ENCODE measurements at places on chromosomes 5 and 9.

- no peak for DNase-seq
These were observed 113.7 kb upstream of the LMX1B start for GRCh38 chr9:126499911-126500599.

DNA sequence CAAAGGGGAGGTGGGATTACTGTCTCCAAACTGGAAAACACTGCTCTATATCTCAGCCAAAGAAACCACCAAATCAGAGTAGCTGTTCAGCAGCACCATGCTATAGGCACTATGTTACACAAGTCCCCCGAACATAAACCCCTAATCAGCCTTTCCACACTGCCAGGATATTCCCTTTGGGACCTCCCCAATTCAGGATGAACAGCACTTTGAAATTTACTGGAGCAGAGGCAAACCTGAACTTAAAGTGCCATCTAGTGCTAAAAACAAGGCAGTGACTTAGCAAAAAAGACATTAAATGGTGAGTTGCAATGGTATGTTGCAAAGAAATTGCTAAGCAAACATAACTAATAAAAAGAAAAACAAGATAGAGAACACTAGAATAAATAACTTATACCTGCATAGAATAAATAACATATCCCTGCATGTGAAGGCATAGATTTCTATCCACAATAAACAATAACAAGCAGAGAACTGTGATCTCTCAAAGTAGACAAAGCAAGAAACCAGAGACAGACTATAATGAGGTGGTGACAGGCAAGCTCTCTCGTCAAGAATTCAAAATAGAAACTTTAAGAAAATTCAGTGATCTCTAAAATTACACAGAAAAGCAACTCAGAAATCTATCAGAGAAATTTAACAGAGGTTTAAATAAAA, 584.4 kb upstream of the ACO1 start:
- DNase-seq = no peak

GRCh38 chr5:164336276-164336675, 830.9 kb downstream of the MAT2B start:
- DNase-seq = no peak

DNA sequence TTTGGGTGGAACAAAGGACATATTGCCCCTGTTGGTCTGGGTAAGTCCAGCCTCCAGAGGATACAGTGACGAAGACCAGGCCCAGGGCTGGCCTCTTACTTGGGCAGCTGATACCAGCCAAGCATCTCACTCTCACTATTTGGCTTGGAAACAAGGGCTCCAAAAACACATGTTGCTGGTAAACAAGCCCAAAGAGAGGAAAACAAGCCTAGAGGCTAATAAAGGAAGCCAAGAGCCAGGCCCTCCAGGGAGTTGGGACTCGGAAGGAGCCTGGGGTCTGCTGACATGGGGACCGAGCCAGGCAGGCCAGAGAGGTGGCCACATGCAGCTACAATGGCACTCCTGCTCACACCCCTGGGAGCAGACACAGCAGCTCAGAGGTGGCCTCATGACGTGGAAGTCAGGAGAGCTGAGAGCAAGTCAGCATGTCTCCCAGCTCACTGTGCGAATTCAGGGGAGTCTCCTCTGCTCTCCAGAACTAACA, 5.7 kb downstream of the SPARC start:
- DNase-seq = no peak

DNA sequence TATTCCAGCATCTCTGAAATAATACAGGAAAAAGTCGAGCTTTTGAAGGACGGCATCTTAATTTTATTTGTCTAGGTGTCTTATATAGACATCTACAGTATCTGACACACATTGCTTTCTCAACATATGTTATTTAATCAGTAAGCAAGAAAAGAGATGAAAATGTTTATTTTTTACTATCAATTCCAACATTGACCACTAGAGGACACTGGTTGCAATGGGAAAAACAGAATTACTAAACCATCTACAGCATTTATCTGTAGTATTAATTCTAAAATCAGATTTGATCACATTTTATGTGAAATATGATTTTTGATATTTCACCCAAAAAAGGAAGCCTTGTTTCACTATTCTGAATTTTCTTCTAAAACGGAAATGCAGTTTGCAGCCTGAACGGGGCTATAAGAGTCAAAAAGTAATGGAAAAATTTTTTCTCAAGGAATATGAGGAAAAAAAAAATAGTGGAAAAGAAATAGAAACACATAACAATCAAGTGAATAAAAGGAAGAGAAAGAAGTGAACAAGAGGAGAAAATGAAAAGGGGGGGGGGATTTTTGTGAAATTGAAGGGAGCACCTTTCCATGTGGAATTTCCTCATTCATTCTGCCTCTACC, 98.6 kb downstream of the OSTF1 start:
- DNase-seq = no peak

GRCh38 chr5:156981481-156981880, 18.5 kb upstream of the TIMD4 start:
- no peak for DNase-seq

- DNase-seq = peak; percentile 66
These were observed 1.0 kb upstream of the TSLP start for GRCh38 chr5:111070272-111071134.

- DNase-seq = peak; percentile 75
These were observed 2.1 kb upstream of the MLLT3 start for GRCh38 chr9:20624201-20625002.

DNA sequence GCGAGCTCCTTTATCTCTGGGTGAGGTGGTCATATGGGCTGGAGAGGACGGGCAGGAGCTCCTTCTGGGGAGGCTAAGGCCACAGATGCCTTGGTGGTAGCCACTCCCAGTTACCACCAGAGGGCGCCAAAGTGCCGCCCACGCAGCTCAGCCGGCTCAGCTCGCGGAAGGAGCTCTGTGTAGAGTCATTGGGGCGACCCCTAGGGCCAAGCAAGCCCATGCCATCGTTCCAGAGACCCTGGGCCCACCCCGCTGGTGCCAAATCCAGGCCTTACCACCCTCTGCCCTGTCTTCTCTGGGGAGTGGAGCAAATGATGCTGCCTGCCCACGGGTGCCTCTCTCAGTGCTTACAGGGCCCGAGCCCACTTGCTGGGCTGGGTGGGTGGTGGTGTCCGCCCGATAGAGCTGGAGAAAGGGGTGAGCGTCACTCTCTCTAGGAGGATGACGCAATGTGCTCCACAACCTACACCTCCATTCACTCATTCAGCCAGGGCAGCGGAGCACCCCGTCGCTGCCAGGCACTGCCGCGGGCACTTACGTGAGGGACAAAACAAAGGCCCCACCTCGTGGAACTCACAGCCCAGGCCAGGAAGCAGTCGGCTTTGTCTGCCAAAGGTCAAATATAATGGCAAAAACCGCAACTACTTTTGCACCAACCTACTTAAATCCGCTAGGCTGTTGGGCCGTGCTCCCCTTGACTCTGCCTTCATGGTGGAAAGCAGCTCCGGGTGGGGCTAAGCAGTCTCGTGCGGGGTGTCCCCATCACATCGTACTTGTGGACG, 13.8 kb downstream of the TSPAN17 start:
- DNase-seq = peak; percentile 93

DNA sequence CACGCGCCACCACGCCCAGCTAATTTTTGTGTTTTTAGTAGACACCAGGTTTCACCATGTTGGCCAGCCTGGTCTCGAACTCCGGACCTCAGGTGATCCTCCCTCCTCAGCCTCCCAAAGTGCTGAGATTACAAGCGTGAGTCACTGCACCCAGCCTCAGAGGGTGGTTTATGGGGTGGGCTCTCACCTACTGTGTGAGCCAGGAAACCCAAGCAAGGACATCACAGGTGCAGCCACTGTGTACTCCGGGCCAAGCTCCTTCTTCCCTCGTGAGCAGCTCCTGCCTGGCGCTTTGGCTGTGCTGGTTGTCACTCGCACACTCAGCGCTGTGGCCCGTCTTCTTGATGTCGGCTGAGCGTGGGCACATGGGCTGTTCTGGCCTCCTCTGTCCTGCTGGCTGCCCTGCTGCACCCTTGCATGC, 70.1 kb downstream of the WNK2 start:
- peak; percentile 39 for DNase-seq

DNA sequence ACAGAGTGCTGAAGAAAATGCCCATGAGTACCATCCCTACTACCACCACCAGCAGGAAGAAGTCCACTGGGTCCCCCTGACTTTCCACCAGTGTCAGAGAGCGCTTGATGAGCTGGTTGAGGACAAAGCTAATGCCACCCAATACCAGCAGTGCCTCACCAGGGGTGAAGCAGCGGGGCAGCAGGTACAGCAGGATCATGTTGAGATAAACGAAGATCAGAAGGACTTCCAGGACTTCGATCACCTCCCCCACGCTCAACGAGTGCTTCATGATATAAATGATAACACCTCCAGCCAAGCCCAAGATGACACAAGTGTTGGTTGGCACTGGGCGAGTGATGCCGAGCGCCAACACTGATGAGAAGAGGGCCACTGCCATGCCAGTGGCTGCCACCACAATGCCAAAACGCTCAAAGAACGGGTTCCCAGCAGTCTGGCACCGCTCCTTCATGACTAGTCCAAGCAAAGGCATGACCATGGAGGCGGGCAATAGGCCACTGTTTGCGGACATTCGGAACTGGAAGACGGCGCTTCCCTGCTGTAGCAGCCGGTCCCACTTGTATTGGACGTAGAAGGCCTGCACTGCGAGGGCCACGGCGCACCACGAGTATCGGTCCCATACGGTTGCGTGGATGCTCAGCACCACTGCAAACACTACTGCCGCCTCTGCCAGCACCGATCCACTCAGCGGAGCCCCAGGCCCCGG, 679 bp downstream of the DOLK start:
- peak; percentile 76 for DNase-seq

GRCh38 chr9:89649039-89649691, 44.4 kb downstream of the GADD45G start:
- DNase-seq = no peak

- no peak for DNase-seq
These were observed 120.3 kb upstream of the SPATA31C2 start for GRCh38 chr9:88258601-88259000.

GRCh38 chr9:127096208-127096607, 26.2 kb downstream of the ANGPTL2 start:
- DNase-seq = no peak

- no peak for DNase-seq
These were observed 2.9 kb downstream of the CDKN2A start for GRCh38 chr9:21991072-21991959.

GRCh38 chr5:168123631-168124528, 167.6 kb upstream of the WWC1 start:
- no peak for DNase-seq

DNA sequence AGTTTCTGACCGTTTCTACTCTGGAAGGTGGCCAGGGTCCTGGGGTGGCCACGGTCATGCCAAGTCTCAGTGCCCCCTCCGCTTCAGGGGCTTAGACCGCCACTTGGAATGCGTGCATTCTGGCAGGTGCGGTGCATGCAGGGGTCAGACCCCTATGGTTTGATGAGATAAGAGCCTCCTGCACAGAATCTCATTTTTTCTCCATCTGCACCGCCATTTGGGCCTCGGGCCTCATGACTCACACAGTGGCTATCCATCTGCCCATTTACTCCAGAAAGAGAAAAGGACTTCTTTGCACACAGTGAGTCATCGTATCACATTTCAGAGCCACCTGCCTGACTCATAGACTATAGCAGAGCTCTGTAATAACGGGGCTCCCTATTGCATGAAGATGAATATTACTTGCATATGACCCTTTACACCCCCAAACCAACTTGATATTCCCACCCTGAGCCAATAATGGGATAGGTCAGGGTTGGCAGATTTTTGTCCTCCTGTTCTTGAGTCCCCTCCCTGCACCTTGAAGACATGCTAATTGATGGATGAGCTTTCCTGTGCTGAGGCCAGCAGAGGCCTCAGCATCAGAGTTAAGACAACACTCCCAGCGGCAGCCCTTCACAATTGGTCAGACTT, 157.4 kb downstream of the NR3C1 start:
- no peak for DNase-seq

DNA sequence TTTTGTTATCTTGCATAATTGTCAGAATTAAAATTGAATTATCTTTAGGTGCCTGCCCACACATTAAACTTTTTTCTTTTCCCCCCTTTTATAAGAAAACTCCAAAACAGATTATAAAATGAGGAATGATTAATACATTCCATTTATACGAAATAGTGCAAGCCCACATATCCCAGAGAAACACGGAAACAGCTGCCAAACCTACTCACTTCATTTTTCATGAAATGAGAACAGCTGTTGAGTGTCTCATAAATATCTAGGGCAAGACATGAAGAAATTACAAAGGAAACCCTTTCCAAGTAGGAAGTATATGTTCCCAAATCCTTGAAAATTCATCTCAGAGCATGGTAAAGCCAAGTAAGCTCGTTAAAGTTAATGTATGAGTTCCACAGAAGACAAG, 459.4 kb upstream of the NMUR2 start:
- no peak for DNase-seq

DNA sequence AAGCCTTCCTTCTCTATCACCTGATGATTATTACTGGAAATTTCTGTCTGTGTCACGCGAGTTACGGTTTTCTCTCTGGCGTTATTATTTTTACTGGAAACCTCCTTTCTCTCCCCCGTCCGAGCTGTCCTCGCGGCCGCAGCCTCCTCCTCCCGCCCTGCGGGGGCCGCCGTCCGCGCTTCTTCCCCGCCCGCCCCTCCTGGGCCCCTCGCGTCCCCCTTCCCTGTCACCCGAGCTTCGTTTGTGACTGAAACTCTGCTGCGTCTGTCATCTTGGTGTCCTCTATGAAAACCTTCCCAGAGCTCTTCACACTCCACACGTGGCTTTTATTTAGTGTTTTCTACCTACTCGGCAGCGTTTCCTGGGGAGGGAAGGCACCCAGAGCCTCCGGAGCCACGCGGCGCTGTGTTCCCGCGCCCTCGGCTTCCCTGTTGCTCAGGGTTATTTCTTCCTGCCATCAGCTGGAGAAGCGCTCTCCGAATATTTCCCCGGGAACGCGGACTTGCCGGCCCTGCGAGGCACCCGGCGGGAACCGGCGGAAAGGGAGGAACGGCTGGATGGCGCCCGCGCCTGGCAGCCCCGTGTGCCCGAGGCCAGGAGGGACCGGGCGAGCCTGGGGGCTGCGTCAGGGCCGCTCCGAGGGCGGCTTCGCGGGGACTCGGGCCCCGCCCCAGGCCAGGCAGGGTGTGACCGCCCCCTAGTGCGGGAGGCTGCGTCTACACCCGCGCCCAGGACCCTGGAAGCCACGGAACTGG, 33.9 kb downstream of the TRIP13 start:
- peak; percentile 72 for DNase-seq

DNA sequence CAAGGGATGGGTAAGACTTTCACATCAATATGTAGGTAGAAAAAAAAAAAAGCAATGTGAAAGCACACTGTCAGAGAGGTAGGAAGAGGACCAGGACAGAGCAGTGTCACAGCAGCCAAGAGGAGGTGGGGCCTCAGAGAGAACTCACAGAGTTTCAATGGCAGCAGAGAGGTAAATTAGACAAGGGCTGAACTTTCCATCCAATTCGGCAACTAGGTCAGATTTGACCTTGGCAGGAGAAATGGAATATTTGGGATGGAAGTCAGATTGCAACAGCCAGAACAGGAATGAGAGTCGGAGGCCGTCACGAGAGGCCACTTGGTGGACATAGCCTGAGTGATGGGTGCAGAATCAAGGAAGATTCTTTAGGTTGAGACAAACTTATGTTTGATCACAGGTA, 57.7 kb downstream of the ENC1 start:
- no peak for DNase-seq

DNA sequence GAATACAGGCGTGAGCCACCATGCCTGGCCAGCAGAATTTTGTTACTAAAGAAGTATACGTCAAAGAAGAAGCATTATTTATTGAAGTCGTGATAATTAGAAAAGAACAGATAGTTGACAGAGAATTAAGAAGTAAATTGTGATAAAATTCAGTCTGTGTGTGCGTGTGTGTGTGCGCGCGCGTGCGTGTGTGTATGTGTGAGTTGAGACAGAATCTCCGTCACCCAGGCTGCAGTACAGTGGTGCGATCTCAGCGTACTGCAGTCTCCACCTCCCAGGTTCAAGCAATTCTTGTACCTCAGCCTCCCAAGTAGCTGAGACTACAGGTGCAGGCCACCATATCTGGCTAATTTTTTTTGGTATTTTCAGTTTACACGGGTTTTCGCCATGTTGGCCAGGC, 77.8 kb downstream of the ERBIN start:
- no peak for DNase-seq
